ENCODE measurements at places on chromosomes 7 and 10.

DNA sequence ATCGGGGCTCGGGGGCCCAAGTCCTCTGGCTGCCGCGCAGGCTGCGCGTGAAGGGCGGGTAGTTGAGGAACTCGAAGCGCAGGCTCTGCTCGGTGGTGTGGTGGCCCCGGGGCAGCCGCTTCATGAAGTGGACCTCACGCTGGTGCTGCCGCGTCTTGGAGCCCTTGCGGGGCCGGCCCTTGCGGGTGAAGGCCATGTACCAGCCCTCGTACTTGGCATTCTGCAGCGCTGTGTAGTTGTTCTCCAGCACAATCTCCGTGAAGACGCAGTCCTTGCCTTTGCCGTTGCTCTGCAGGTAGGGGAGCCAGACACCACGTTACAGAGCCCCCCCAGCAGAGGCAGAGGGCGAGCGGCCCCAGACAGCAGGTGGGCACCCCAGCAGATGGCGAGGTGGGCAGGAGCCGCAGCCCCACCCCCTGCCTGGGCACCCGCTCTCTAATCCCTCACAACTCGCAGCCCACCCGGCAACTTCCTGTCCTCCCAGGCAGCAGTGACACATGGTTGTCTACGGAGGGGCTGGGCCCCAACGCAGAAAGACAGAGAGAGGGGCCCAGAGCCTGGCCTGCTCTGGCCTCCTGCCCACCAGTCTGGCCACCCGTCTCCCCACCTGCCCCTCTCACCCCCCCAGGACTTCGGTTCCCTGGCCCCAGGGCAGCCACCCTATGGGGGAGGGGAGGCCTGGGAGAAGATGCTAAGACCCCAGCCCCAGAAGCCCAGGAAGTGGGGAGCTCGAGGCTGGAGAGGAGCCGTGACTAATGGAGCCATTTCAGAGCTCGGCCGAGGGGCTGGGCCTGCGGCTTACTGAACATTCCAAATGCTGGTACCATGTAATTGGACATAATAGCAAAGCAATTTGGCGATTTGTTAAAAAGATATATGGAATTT, 5.3 kb downstream of the FGF8 start:
- DNase-seq, result no peak

DNA sequence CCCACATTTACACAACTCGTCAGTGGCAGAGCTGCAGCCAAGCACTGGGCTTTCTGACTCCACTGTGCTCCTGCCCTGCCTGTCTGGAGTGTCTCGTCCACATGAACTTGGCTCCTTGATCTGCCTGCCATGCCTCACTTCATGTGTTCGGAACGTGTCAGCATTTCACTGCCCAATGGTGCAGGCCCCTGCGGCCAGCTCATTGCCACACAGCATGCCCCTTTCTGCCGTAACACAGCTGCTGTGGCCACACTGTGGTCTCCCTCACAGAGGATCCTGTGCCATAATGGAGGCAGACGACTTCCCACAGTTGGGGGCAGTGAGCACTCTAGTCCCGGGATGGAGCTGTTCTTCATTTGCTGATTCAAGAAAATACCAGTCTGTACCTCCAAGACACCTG, 94.2 kb upstream of the GJD4 start:
- DNase-seq, result no peak

- no peak for DNase-seq
Observed at GRCh38 chr10:72421885-72422540, 67.3 kb upstream of the DNAJB12 start.

- no peak for DNase-seq
Observed at GRCh38 chr7:2779051-2779450, 65.1 kb downstream of the GNA12 start.

- no peak for DNase-seq
Observed at GRCh38 chr10:129883626-129884397, 80.3 kb downstream of the EBF3 start.

GRCh38 chr7:47833211-47833610, 115.1 kb downstream of the PKD1L1 start:
- no peak for DNase-seq

- peak; percentile 94 for DNase-seq
Observed at GRCh38 chr7:22854158-22855048, 31.8 kb upstream of the TOMM7 start.

DNA sequence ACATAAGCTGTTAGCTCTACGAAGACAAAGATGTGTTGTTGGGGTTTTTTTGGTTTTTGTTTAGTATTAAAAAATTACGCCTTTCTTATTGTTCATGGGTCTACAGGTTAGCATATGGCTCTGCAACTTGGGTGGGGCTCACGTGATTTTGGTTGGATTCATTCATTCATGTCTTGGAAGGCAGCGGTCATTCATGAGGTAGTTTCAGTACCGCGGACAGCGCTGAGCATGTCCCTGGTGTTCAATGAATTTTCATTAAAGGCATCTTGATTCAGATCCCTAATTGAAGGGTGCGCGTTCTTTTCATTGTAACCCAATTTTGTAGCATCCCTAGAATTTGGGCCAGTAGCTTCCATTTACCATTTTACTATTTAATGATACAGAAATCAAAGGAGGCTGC, 42.9 kb upstream of the TCERG1L start:
- peak; percentile 6 for DNase-seq

Measured in ACHN (cell line).